Spinal cord (tissue), 10 donors: ENCODE measurements at places on chromosomes 16 and 17. TPM values are rescaled to one million over a fixed set of nuclear protein-coding genes. Genes with fewer than 3 reads are reported as not detected.

The PHOSPHO1 gene
- polyA plus RNA-seq, result 3.5 TPM

The MGRN1 gene
- 113 TPM for polyA plus RNA-seq

GRCh38 chr17:28758411-28759121, 14.8 kb downstream of the TRAF4 start:
- DNase-seq, result no peak

DNA sequence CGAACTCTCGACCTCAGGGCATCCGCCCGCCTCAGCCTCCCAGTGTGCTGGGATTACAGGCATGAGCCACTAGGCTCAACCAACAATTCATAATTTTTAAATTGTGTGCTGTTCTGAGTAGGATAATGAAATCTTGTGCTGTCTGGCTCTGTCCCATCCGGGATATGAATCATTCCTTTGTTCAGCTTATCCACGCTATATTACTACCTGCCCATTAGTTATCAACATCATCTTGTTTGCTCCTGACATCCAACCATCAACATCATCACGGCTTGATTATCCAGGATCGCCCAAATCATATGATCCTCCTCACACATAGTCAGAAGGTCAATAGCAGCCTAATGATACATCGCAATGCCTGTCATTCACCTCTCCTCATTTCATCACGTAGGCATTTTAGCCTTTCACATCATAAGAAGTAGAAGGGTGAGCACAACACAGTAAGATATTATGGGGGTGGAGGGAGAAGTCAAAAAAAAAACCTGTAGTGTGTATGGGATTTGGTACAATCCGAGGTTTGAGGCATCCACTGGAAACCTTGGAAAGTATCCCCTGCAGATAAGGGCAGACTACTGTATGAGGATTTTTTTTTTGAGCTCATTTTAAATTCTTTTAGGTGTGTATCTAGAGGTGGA, 77.0 kb upstream of the SIAH1 start:
- no peak for DNase-seq

DNA sequence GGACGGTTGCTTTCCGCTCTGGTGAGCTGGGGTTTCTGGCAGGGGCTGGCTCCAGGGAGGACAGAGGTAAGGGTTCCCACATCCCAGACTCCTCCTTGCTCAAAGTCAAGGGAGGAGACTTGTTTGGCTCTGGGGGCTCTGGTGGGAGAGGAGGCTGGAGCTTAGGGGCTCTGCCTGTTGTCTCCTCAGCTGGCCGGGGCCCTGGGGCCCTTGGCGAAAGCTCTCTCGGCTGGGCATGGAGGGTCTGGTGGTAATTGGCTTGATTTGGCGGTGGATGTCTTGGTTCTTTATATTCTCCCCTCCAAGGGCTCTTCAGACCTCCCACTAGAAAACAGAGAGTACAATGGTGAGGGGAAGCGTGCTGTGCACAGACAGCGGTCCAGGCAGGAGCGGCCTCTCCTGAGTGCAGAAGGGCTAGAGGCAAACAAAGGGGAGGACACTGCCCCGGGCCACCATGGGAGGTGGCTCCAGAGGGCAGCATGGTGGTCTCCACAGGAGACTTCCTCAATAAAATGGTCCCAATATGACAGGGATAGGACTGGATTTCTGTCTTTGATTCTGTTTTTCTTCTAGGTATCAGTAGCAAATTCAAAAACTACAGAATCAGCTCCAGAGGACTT, 5.7 kb upstream of the SPATA32 start:
- no peak for DNase-seq

DNA sequence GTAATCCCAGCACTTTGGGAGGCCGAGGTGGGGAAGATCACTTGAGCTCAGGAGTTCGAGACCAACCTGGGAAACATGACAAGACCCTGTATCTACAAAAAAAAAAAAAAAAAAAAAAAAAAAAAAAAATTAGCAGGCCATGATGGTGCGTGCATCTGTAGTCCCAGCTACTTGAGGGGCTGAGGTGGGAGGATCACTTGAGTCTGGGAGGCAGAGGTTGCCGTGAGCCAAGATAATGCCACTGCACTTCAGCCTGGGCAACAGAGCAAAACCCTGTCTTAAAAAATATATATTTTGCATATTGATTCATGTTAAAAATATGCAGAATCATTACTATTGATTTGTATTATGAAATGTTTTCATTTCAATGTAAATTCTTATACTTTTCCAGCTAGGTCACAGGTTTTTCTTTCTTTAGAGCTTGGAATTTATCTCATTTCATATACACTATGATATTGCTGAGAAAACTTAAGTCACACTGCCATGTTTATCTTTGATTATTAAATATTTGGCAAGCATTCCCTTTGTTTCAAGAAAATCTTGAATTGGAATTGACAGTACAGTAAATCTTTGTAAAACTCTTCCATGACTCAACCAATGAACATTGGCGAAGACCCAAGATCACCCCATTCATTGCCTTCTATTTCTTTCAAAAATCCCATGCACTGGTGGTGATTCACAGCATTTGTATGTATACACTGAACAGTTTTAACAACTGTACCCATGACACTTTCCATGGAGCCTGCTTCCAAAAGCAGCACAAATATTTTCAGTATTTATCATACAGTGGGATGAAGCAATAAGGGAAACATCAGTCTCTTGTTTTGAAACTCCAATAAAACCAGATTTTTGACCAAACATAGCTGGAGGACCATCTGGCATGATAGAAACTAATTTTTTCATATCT, 83.5 kb upstream of the TNRC6A start:
- no peak for DNase-seq

DNA sequence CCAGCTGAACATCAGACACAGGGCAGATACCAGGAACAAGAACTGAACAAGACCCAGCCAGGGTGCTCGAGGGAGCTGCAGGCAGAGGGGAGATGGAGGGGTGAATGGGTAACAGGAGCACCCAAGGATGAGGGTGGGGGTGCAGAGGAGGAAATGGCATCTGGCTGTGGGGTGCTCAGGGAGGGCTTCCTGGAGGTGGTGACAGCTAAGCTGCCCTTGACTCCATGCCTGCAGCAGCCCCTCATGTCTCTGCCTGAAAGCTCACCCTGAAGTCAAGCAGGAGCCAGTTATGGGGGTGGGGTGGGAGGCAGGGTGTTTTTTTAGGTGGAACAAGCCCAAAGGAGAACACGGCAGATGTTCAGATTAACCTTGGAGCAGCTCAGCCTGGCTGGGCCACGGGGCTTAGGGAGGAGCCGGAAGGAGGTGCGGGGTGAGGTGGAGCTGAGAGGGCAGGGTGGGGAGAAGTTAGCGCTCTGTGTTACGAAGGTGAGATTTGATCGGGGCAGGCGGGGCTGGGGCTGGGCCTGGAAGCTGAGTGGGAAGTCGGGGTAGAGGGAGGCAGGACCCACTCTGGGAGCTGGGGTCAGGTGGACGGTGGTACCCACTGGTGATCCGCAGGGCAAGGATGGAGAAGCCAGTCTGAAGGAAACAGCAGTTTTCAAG, 143.0 kb downstream of the ENGASE start:
- no peak for DNase-seq

DNA sequence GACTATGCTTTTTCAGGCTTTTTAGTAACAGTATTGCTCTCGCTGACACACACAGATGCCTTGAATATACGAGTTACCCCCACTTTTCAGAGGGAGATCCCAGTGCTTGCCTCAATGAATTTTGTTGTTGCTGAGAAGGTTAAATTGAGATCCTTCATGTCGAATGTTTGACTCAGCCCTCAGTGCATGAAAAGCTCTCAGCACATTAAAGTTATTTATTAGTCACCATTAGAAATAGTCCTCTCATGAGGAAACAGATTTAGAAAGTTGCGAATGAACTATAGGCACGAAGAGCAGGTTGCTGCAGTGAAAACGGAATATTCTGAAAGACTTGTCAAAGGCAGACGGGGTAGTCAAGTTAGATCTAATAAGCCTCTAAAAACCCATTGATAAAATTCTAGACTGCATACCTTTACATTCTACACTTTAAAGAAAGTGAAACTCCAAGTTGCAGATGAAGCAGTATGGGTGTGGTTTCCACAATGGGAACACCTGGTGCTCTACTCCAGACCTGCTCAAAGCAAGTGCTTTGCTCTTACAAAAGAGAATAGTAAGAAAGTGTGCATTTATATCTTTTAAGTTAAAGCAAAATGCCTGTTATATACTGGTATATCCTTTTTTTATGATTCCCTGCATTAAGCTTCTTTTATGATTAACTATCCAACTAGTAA, 238.1 kb downstream of the MAF start:
- no peak for DNase-seq

The TACO1 gene
- polyA plus RNA-seq, result 21.0 TPM

The NMRAL1 gene
- polyA plus RNA-seq, result 58.5 TPM

The CACNG1 gene
- 2.4 TPM for polyA plus RNA-seq

GRCh38 chr17:5364156-5364555, 55.3 kb downstream of the NUP88 start:
- DNase-seq, result no peak

The GPR142 gene
- polyA plus RNA-seq, result 0.86 TPM

The COA3 gene
- 127 TPM for polyA plus RNA-seq

The CDRT15 gene
- polyA plus RNA-seq, result not detected

The MAF gene
- polyA plus RNA-seq, result 72.7 TPM

GRCh38 chr17:8160224-8160577, 2.5 kb downstream of the VAMP2 start:
- no peak for DNase-seq

DNA sequence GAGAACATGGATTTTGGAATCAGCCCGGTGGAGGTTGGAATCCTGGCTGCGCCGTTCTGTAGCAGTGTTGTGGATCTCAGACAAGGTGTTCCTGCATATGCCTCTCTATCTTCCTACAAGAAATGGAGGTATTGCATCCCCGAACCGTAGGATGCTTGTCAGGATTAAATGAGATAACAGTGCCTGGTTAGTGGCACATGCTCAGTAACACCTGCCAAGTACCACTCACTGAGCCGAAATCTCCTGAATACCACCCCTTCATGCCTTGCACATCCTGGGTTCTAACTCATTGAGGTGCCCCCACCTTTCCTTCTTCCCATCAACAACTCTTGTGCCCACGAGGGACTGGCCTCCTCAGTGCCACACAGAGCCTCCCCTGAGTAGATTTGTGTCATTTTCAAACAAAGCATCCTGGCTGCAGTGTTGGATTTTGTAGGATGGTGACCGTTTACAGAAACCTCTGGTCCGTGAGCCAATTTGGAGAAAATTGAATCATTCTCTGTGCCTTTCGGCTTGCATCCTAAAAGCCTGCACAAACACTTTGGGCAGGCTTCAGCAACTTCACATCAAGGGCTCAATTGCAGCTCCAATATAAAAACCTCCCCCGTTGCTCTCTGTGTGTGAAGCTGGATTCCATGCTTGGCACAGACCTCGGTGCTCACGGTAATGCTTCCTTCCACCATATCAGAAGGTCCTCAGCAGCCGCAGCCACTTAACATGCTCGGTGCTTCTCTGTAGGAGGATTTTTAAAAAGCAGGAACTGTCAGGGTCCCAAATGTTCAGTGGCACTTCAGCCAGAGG, 84.2 kb downstream of the WWOX start:
- no peak for DNase-seq

GRCh38 chr17:79557276-79558090, 53.4 kb downstream of the RBFOX3 start:
- DNase-seq, result no peak

DNA sequence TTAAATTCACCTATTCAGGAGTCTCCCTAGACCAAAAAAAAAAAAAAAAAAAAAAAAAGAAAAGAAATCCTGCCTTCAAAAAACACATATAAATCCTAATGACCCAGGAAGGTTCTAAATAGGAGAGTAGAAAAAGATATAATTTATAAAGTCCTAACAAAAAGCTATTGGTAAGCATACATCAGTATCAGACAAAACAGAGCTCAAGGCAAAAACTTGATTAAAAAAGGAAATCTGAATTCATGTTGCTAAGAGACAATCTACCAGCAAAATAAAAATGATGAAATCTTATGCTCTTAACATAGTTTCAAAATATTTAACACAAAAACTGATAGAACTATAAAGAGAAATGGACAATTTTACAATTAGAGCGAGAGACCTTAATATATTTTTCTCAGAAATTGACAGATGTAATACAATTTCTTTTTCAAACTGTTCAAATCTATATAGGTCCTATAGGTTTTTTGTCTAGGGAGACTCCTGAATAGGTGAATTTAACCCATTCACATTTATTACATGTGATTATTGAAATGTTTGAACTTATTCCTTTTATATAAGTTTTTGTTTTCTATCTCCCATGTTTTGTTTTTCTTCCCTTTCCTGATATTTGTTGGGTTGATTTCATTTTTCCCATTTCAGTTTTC, 57.0 kb downstream of the NT5M start:
- DNase-seq, result no peak

DNA sequence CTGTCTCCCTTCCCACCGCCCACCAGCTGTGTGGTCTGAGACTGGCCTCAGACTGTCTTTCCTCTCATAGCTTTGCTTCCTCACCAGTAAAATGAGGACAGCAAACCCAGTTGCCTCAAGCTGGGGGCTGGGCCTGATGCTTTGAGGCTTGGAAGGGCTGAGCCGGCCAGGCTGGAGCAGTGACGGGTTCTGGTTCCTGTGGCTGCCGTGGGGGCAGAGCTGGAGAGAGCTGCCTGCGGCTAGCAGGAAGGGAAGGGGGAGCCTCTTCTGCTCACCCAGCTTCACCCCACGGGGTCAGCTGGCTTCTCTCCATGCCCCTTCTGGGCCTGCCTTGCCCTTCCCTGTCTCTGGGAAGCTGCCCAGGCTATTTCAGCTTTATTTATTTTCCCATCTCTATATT, 23.7 kb downstream of the LASP1 start:
- no peak for DNase-seq
